Stimulated activated CD8-positive, alpha-beta memory T cell treated with anti-CD3 and anti-CD28 coated beads, Interleukin-7, amount 100 ng/mL, for 48 hours (primary cell): ENCODE measurements at places on chromosomes 12 and 14.
A peak's percentile ranks its signal among the peaks of the same experiment; 100 is the strongest.

DNA sequence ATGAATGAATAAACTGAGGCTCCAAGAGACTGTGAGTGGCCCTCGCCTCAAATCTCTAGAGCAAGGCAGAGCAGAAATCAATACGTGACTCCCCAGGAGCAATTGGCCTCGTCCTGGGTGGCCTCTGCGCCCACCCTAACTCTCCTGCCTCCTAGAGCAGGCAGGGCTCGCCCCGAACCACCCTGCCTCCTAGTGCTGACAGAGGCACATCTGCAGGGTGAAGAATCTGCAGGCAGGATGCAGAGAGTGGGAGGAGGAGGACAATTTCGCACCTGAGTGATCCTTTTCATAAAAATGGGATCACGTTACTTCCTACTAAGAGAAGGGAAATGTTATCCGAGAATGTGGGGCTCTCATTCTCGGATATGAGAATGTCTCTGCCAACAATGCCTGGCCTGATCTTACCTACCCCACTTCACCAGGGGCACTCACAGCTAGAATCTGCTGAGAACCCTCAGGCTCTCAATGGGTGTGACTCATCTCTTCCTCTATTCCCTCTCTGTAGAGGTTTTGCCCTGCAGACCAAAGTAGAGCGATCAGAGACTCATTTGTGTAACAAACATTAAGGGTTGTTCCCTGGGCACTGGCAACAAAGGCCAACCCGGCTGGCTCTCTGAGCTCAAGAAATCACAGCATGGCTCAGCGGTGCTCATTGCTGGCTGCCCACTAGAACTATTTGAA, 61.7 kb upstream of the BCL2L14 start:
- peak; percentile 40 for DNase-seq

GRCh38 chr14:54713379-54713778, 146.5 kb downstream of the SAMD4A start:
- no peak for DNase-seq

DNA sequence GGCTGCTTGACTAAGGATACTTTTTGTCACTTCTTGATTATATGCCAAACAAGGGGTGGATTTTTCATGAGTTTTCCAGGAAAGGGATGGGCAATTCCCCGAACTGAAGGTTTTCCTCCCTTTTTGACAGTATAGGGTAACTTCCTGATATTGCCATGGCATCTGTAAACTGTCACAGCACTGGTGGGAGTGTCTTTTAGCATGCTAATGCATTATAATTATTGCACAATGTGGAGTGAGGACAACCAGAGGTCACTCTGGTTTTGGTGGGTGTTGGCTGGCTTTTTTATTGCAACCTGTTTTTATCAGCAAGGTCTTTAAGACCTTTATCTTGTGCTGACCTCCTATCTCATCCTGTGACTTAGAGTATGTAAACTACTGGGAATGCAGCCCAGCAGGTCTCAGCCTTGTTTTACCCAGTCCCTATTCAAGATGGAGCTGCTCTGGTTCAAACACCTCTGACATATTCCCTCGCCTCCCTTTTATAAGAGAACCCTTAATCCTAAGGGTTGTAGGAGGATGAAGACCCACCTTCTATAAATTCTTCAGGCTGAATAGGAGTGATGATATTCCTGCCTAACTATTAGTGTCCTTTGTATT, 471.2 kb downstream of the ATP23 start:
- DNase-seq, result no peak

DNA sequence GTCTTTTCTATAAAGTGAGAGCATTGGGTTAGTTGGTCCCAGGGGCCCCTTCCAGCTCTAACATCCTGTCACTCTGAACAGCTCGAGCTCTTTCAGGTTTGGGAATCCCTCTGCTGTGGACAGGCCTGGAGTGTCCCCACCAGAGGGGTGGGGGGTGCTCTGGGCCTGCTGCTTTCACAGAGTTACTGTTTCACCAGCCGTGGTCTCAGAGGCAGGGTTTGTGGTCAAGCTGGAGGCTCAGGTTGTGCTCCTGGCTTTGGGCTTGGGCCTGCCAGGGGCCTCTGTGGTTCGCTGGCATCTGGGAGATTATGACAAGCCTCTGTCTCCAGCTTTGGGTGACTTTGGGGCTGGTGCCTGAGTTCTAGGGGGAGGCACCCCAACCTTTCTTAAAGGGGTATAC, 59.6 kb downstream of the FBXL14 start:
- DNase-seq, result no peak

DNA sequence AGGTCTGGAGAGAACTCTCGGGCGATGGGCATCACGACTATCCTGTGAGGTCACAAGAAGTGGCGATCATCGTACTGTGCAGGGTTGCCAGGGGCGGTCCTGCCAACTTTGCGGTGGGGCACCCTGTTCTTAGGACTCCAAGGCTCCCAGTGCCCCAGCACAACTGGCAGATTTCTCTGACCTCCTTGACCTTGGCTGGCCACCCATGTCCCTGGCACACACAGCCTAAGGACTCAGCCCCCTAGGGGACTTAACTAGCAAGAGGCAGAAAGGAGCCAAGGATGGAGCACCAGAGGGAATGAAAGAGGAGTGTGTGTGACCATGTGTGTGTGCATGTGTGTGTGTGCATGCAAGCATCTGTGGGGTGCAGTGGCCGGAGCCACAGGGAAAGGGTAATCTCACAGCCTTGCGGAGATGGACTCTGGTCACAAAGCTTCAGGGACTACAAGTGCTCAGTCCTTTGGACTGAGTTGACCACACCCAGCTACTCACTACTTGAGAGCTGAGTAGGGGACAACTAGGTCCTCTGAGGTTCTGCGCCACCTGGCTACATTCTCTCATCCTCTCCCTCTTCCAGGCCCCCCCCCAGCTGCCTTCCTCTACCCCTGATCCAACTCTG, 13.7 kb downstream of the SLC48A1 start:
- no peak for DNase-seq

GRCh38 chr12:132392389-132393244, 63.2 kb upstream of the GALNT9 start:
- DNase-seq, result no peak

DNA sequence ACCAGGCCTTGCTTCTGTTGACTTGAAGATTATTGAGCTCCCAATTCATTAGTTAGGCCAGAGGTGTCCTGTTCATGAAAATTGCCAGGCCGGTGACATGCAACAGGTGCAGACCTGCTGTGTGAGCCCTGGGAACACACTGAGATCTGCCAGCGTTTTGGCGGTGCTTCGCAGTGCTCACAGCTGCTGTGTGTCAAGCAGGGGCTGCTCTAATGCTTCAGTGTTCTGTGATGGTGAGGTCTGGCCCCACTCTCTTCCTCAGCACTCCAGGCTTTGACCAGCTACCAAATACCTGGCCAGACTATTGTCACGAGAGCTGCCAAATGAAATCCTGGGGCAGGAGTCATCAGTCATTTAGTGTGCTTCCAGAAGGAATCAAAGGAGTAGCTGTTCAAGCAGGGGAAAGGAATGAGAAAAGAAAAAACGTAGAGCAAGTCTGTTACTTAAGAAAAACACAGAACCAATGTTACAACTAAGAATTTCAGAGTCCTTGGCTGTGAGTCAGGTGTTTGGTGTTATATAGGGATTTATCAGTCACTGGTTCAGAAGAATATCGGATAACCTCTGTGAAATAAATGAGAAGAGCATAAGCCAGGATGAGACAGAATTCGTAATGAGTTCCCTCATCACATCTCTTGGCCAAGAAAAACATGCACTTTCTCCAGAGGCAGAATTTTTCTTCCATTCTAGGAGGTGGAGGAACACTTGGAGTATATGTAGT, 150.8 kb downstream of the FBXL14 start:
- no peak for DNase-seq

DNA sequence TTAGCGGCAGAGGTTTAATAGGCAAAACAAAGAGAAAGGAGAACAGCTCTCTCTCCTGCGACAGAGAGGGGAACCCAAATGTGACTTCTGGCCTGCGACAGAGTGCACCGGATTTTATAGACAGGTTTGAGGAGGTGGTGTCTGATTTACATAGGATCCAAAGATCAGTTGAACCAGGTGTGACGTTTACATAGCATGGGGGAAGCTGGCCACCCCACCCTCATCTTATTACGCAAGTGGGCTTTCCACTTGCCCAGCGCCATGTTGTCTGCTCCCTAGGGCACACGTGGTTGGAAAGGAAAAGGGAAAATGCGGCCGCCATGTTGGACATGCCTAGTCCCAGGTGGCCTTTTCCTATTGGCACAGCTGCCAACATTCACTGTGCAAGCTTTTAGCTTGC, 17.4 kb downstream of the BCL2L14 start:
- no peak for DNase-seq

- no peak for DNase-seq
These were observed 120.7 kb downstream of the FOXN3 start for GRCh38 chr14:89296281-89296745.

- DNase-seq, result no peak
These were observed 232.9 kb downstream of the ATP23 start for GRCh38 chr12:58174316-58174715.

GRCh38 chr14:100434033-100434601, 111.0 kb downstream of the SLC25A47 start:
- DNase-seq, result no peak

- DNase-seq, result no peak
These were observed 23.5 kb upstream of the PYGL start for GRCh38 chr14:50967790-50968189.
